ENCODE measurements at places on chromosomes 2 and 18.

GRCh38 chr2:5694306-5694705 lies 2.1 kb downstream of the SOX11 start:
- DNase-seq = no peak

- DNase-seq = no peak
Observed at GRCh38 chr2:141728886-141729285, 401.9 kb downstream of the LRP1B start.

DNA sequence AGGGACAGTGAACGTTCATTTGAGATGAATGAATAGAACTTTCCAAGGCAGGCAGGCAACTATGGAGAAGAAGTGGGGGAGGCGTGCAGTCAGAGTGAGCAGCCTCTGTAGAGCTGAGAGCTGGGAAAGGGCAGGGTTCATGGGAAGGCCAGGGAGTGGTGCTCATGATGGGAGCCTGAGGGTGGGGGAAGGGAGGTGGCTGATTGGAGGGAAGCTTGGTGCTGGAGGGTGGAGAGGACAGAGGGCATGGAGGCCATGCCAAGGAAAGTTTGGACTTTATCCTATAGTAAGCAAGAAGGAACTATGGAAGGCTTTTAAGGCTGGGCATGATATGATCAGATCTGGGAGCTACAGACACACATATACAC lies 47.6 kb upstream of the LGALSL start:
- DNase-seq = no peak

GRCh38 chr2:176463546-176463945 lies 194.3 kb downstream of the MTX2 start:
- DNase-seq = no peak

DNA sequence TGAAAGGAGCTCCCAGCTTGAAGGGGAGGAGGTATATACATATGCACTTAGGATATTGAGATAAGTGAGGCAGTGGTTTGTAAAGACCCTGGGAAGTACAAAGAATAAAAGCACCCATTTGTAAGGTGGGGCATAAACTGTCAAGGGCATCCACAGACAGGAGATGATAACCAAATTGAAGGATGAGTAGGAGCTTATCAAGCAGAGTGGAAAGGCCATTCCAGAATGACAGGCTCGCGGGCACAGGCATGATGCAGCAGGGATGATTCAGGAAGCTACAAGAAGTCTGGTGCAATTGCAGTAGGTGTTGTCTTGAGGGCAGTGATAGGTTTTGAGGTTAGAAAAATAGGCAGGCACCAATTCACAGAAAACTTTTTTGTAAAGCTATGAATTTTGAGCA lies 504.8 kb downstream of the PIK3C3 start:
- DNase-seq = no peak

DNA sequence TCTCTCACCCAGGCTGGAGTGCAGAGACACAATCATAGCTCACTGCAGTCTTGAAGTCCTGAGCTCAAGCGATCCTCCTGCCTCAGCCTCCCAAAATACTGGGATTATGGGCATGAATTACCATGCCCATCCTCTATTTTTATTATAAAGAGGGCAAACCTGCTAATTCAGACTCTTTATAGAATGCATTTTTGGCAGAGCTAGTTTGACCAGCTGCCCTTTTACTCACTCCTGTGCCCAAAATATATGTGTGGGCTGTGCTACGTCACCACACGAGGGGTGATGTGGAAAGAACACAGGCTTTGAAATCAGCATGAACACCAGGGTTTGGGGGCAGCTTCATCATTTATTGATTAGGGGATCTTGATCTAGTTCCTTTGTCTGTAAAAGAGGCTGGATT lies 137.8 kb downstream of the CLIP4 start:
- no peak for DNase-seq

DNA sequence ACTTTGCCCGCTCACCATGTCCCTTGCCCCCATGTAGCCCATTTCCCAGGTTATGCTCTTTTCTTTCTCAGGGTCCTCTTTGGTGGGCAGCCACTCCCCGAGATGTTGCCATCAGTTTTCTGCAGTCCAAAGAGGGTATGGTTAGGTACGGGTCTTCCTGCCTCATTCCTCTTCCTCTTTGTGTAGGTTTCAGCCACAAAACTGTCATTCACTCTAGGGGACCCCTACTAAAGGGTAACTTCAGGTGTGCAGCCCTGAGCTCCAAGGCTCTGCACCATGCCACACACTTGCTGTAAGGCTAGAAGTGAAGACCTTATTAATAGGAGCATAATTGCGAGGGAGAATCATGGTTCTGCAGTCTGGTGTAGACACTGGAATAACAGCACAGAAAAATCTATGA lies 99.8 kb upstream of the ZNF397 start:
- no peak for DNase-seq
